Body of pancreas (tissue), 4 donors: ENCODE measurements at places on chromosomes 12 and 14. TPM values are rescaled to one million over a fixed set of nuclear protein-coding genes. Genes with fewer than 3 reads are reported as not detected.

GRCh38 chr14:96167224-96168148, 37.2 kb upstream of the BDKRB2 start:
- no peaks in the 10 kb centered on the region for H3K27me3 ChIP-seq
- no peaks in the 10 kb centered on the region for H3K4me1 ChIP-seq
- no peaks in the 10 kb centered on the region for H3K36me3 ChIP-seq
- H3K4me3 ChIP-seq, result no peak overlapping the region

DNA sequence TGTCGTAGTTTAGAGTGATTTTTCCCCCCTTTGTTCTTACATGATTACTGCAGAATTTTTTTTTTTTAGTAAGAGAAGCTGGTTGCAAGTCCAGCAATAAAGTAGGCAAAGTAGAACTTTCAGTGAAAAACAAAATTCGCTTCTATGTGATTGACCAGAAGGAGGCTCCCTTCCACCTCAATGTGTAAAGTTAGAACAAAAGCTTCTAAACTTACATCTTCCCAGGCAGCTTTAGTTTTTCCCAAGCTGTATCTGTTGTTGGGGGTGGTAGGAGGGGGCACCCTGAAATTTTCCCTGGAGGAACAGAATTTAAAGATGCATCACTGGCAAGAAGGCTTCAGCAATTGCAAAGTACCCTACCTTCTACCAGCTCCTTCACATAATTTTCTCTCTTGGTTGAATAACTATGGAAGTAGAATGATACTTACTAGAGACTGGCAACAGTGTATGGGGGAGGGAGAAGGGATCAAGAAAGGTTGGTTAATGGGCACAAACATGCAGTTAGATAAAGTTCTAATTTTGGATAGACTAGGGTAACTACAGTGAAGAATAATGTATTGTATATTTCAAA, 87.3 kb upstream of the E2F7 start:
- H3K4me3 ChIP-seq, result no peak overlapping the region
- no peaks in the 10 kb centered on the region for H3K4me1 ChIP-seq
- no peak overlapping the region for H3K27ac ChIP-seq
- DNase-seq, result no peak

DNA sequence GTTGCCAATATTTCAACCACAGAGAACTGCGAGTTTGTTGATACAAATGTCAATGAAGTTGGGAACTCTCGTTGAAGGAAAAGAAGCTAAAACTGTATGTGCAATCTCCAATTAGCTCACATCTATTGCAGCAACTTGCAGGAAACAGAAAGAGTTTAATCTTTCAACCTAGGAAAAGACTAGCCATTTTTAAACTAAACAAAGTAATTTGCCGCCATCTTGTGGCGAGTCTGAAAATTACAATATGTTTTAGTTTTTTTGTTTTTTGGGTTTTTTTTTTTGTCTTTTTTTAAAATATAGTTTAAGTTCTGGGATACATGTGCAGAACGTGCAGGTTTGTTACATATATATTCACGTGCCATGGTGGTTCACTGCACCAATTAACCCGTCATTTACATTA, 131.2 kb upstream of the FOXG1 start:
- no peaks in the 10 kb centered on the region for H3K27me3 ChIP-seq
- no peaks in the 10 kb centered on the region for H3K4me1 ChIP-seq
- no peak overlapping the region for H3K4me3 ChIP-seq
- no peak for DNase-seq
- no peaks in the 10 kb centered on the region for H3K36me3 ChIP-seq
- H3K27ac ChIP-seq, result no peak overlapping the region

- H3K4me1 ChIP-seq, result peaks cover 61% of the 10 kb centered on the region
- H3K27me3 ChIP-seq, result no peaks in the 10 kb centered on the region
- DNase-seq, result peak; percentile 82
- peak overlapping the region; percentile 18 for H3K4me3 ChIP-seq
- H3K36me3 ChIP-seq, result no peaks in the 10 kb centered on the region
- H3K27ac ChIP-seq, result peak overlapping the region; percentile 97
These were observed 10.8 kb downstream of the PLA2G1B start for GRCh38 chr12:120316798-120317223.

GRCh38 chr12:57719777-57720605, 18.6 kb downstream of the AGAP2 start:
- no peak for DNase-seq
- H3K4me3 ChIP-seq, result no peak overlapping the region
- H3K27ac ChIP-seq, result no peak overlapping the region
- H3K4me1 ChIP-seq, result no peaks in the 10 kb centered on the region
- peaks cover 6% of the 10 kb centered on the region for H3K36me3 ChIP-seq
- H3K27me3 ChIP-seq, result no peaks in the 10 kb centered on the region

- DNase-seq, result no peak
- H3K4me1 ChIP-seq, result no peaks in the 10 kb centered on the region
These were observed 306.2 kb downstream of the GALC start for GRCh38 chr14:87686746-87687145.

GRCh38 chr12:1662761-1663439, 28.0 kb upstream of the ADIPOR2 start:
- DNase-seq, result peak; percentile 76
- peak overlapping the region; percentile 65 for H3K27ac ChIP-seq
- H3K27me3 ChIP-seq, result no peaks in the 10 kb centered on the region
- H3K4me3 ChIP-seq, result no peak overlapping the region

DNA sequence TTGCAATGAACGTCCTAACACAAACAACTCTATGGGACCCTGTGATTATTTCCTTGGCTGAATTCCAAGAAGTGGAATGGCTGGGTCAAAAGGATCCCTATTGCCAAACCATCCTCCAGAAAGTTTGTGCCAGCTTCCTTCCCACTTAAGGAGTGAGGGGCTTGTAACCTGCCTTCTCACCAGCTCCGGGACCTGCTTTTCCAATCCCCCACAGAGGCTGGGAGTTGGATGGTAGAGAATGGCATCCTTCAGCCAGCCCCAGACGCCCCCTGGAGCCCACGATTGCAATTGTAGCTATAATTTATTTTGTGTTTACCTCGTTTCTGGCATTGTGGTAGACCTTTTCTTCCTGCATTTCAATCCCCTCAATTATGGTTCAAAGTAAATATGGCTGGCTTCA, 9.7 kb upstream of the ZDHHC22 start:
- H3K4me3 ChIP-seq, result no peak overlapping the region
- H3K36me3 ChIP-seq, result no peaks in the 10 kb centered on the region
- H3K27ac ChIP-seq, result no peak overlapping the region
- DNase-seq, result no peak
- peaks cover 9% of the 10 kb centered on the region for H3K27me3 ChIP-seq

- no peak overlapping the region for H3K4me3 ChIP-seq
- no peak overlapping the region for H3K27ac ChIP-seq
- no peaks in the 10 kb centered on the region for H3K4me1 ChIP-seq
These were observed 56.6 kb downstream of the ZFYVE21 start for GRCh38 chr14:103772078-103772712.

DNA sequence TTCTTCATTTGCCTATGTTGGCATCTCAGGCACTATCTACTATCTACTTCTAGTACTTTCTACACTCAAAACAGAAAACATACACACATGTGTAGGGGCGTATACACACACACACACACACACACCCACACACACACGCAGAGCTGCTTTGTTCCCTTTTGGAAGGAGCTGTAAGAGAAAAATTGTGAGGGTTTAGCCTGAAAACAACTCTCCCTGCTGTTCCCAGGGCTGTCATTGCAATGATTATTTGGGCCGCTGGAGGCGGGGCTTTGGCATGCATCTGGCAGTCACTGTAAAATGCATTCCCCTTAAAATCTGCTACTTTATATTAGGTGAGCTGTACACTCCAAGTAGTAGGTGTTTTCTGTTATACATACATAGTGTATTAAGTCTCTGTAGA, 29.1 kb upstream of the SLC38A2 start:
- no peaks in the 10 kb centered on the region for H3K27me3 ChIP-seq
- no peak overlapping the region for H3K27ac ChIP-seq
- H3K36me3 ChIP-seq, result no peaks in the 10 kb centered on the region
- no peak overlapping the region for H3K4me3 ChIP-seq
- peaks cover 19% of the 10 kb centered on the region for H3K4me1 ChIP-seq

- peaks cover 41% of the 10 kb centered on the region for H3K4me1 ChIP-seq
- no peaks in the 10 kb centered on the region for H3K36me3 ChIP-seq
- peak within 1 kb of the TSS; percentile 84 for H3K4me3 ChIP-seq
- peak; percentile 84 for DNase-seq
- H3K27me3 ChIP-seq, result no peaks in the 10 kb centered on the region
- H3K27ac ChIP-seq, result peak within 1 kb of the TSS; percentile 93
These were observed at the start of gene PAWR for GRCh38 chr12:79690638-79691510. TSS of gene PAWR (minus strand) at chr12:79690964. CDS start at chr12:79690244, 720 bp downstream.

- H3K4me3 ChIP-seq, result no peak overlapping the region
- no peaks in the 10 kb centered on the region for H3K36me3 ChIP-seq
- peaks cover 34% of the 10 kb centered on the region for H3K4me1 ChIP-seq
- no peak for DNase-seq
- no peak overlapping the region for H3K27ac ChIP-seq
These were observed 1.4 kb upstream of the MAP4K5 start for GRCh38 chr14:50533806-50534205.

- no peaks in the 10 kb centered on the region for H3K27me3 ChIP-seq
- no peaks in the 10 kb centered on the region for H3K4me1 ChIP-seq
- H3K36me3 ChIP-seq, result no peaks in the 10 kb centered on the region
- H3K4me3 ChIP-seq, result no peak overlapping the region
- H3K27ac ChIP-seq, result no peak overlapping the region
These were observed 334.5 kb downstream of the CACNA1C start for GRCh38 chr12:2387103-2387834.

SRGAP1 gene
- 14.8 TPM for total RNA-seq

NGB gene
- total RNA-seq, result not detected

HRK gene
- total RNA-seq, result not detected

ASCL1 gene
- total RNA-seq, result not detected

SMCO2 gene
- not detected for total RNA-seq

PLEKHH1 gene
- total RNA-seq, result 32.7 TPM
